ENCODE measurements at places on chromosomes 16 and 17. TPM values are rescaled to one million over a fixed set of nuclear protein-coding genes. Genes with fewer than 3 reads are reported as not detected.

Gene TMEM220
- 7.6 TPM for total RNA-seq

Gene IGFALS
- 0.11 TPM for total RNA-seq

Gene HSD17B2
- not detected for total RNA-seq

Gene MYH8
- total RNA-seq, result not detected

Gene ASPHD1
- not detected for total RNA-seq

Gene CHTF18
- total RNA-seq, result 3.7 TPM

Gene ATP1B2
- 3.1 TPM for total RNA-seq

Gene DERL2
- total RNA-seq, result 24.7 TPM

Gene GDPD3
- total RNA-seq, result 2.6 TPM

Gene CSNK2A2
- 32.4 TPM for total RNA-seq

Gene GUCY2D
- total RNA-seq, result not detected

Gene PRR35
- total RNA-seq, result not detected

Gene PLSCR3
- total RNA-seq, result 14.0 TPM

Gene NACA2
- total RNA-seq, result not detected

Gene TMEM238L
- total RNA-seq, result not detected

Gene USB1
- 32.1 TPM for total RNA-seq

Gene TRPV3
- 1.0 TPM for total RNA-seq

Measured in Right ventricle myocardium superior (tissue), 1 donor.